CD4-positive, alpha-beta T cell treated with Interferon gamma for 1 hour (primary cell): ENCODE measurements at places on chromosomes 13 and 19.
A peak's percentile ranks its signal among the peaks of the same experiment; 100 is the strongest.

GRCh38 chr13:95652821-95653220, 8.3 kb upstream of the DZIP1 start:
- no peak for DNase-seq

GRCh38 chr13:31731921-31732320, 7.4 kb upstream of the RXFP2 start:
- DNase-seq = no peak

DNA sequence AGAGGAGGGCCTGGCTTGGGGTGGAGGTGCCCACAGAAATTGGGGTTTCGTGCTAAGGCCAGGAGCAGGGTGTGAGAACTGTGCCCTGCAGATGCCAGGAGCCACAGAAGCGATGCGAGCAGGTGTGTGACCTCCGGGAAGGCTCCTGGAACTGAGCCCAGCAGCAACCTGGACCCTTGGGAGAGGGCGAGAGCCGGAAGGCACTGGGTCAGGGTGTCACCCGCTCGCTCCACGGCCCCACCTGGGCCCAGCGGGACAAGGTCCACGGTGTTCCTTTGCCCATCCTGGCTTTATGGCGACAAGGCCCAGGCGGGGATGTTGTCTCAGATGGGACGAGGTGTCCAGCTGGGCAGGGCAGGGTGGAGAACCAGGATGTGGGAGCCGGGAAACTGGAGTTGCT, 4.2 kb downstream of the MISP start:
- no peak for DNase-seq

DNA sequence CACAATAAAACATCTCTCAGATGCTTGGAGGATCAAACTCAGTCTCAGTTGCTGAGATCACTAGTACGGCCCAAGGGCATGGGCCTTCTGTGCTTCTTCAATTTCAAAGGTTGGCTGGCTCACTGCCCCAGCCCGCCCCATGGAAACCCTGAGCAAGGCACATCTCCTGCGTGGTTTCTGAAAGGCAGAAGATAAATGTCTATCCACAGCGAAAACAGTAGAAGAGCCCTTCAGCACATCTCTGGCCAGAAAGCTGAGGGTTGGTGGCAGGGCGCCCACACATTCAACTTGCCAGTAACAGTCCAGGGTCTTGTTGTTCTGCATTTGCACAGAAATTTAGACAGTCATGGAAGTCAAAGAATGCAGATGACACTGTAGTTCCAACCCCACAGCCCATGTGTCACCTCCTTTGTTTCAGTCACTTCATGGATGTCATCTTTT, 24.0 kb upstream of the KATNAL1 start:
- DNase-seq = no peak

DNA sequence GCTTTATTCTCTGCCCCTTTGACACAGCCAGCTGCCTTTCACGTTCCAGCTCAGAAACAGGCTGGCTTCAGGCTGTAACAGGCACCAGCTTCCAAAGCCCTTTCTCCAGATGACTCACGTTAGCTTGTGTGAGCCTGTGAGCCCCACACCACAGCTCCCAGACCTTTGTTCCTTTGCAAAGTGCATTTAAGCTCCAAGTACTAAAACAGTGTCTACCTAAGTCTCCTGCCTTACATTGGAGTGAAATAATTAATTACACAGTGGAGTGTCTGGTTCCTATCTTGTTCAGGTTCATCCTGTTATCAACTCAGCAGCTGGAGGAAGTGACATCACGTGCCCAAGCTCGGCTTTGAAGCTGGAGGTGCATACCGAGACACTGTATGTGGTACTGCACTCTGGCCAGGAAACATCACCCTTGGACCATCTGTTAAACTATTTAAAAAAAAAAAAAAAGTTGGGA, 475.8 kb downstream of the FOXO1 start:
- peak; percentile 72 for DNase-seq

DNA sequence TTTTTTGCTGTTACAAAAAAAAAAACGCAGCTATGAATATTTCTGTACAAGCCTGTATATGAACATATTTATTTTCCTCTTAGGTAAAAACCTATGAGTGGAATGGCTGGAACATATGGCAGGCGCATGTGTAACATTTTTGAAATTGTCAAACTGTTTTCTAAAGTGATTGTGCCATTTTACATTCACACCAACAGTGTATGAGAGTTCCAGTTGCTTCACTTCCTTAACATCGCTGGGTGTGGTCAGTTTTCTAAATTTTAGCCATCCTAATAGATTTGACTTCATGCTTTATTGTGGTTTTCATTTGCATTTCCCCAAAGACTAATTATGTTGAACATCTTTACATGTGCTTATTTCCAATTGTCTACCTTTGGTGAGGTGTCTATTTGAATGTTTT, 306.8 kb downstream of the KCNRG start:
- DNase-seq = no peak

- DNase-seq = no peak
Measured at GRCh38 chr13:60351326-60351725, 45.7 kb upstream of the TDRD3 start.

DNA sequence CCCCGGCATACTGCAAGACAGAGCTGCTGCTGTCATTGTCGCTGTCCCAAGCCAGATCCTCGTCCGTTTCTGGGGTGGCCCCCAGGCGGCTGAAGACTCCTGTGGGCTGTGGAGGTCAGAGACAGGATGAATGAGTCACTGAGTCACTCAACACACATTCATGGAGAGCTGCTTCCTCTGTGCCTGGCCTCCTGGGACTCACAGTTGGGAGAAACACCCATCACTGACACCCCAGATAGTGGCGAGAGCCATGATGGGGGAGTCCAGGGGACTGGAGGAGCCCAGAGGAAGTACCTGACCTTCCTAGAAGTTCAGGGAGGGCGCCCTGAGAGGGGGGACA, 26.0 kb downstream of the C19orf47 start:
- no peak for DNase-seq

GRCh38 chr13:89061821-89062220, 1390.7 kb downstream of the SLITRK5 start:
- DNase-seq = no peak

DNA sequence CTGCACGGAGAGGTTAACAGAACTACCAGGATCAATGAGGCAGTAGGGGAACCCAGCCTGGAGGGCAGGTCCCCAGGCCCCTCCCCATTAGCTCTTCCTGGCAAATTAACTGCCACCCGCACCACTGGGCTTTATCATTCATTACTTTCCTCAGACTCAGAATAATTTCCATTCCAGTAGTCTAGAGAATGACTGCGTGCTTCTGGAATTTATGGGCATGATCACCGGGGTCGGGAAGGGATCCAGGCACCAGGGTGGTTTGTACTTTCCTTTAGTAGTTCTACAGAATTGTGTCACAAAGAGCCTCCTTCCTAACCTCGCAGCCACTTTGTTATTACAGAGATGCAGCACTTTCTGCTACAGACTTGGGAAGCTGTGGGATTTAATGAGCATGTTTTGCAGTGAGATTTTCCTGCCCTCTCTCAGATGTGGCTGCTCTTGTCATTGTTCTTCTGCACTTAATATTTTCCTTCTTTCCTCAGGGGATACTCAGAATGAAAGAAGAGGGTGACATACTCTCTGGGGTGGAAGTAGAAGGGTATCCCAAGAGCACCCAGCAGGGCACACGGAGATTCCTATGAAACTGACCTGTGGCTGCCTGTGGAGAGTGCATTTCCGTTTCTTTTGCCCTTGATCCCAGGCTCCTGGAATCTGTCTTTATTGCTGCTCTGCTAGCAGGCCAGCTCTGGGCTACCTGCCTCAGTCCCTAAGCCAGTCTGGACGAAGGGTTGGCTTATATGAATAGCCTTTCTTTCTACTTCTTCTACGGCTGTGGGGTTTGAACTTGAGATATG, 285.0 kb upstream of the SLC10A2 start:
- DNase-seq = no peak

GRCh38 chr19:47107953-47108746, 5.4 kb downstream of the ZC3H4 start:
- DNase-seq = no peak

DNA sequence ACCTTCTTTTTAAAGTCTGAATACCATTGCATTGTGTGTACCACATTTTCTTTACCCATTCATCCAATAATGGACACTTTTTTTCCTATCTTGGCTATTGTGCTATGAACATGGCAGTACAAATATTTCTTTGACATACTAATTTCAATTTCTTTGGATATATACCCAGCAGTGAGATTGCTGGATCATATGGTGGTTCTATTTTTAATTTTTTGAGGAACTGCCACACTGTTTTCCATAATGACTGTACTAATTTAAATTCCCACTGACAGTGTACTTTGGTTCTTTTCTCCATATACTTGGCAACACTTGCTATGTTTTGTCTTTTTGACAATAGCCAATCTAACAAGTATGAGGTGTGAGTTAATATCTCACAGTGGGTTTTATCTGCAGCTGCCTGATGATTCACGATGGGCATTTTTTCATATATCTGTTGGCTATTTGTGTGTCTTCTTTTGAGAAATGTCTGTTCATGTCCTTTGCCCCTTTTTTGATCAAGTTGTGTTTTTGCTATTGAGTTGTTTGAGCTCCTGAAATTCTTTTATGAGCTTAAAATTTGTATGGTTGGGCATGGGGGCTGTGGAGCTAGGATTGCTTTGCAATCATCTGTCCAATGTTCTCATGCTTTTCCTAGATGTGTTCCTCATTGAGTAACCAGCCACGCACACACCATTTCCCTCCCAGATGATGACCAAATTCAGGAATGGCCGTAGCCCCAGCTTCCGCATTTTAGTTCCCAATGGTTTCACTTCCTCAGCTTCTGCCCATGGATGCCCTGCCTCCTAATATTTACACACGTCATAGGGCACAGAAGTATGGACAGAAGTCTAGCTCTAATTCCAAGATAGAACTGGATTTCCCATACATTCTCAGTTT, 380.0 kb upstream of the SGCG start:
- DNase-seq = peak; percentile 33

- no peak for DNase-seq
Measured at GRCh38 chr13:94093652-94094315, 385.7 kb downstream of the DCT start.

GRCh38 chr19:8403098-8403819, 9.8 kb upstream of the MARCHF2 start:
- no peak for DNase-seq

GRCh38 chr13:90696254-90696653, 651.2 kb upstream of the MIR17HG start:
- DNase-seq = no peak

- DNase-seq = no peak
Measured at GRCh38 chr13:111319521-111319920, 921 bp upstream of the TEX29 start.

- no peak for DNase-seq
Measured at GRCh38 chr13:102380012-102380411, 21.8 kb downstream of the FGF14 start.

GRCh38 chr13:100611678-100612492, 23.3 kb upstream of the GGACT start:
- DNase-seq = no peak

DNA sequence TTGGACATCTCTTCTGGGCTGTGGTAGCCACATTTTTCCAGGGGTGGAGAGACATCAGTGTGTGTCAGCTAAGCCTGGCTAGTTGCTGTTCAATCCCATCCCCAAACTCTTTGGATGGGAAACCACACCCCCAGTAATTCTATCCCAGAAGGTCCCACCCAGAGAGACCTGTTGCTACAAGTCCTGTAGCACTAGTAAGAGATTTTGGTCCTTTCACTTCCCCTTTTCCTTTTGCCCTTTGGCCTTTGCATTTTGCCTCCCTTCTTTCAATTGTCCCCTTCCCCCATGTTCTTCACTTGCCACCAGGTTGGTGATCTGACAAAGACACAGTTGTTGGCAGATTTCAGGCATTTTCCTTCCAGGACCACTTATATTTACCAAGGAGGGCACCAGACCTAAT, 3.8 kb downstream of the CBY2 start:
- DNase-seq = no peak

DNA sequence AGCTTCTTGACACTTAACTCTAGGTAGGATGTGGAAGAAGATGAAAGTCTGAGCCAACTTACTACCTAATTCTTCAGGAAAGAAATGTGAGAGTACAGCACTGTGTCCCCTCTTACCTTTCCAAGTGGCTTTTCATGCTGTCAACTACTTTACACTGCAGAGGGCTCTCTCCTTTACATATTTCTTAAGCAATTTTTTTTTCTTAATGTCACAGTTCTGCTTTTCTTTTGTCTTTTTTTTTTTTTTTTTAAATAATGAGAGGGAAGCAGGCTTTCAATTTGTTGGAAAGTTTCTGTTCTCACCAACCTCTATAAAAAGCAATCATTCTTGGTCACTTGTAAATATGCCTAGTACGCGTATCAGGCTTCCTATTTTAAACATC, 212.7 kb upstream of the MIR17HG start:
- no peak for DNase-seq

GRCh38 chr13:94761407-94761806, 49.1 kb upstream of the SOX21 start:
- DNase-seq = no peak

- DNase-seq = peak; percentile 72
Measured at GRCh38 chr19:13835791-13836723, 40.8 kb downstream of the ZSWIM4 start.

- no peak for DNase-seq
Measured at GRCh38 chr13:55347528-55347927, 1793.2 kb upstream of the PRR20A start.

DNA sequence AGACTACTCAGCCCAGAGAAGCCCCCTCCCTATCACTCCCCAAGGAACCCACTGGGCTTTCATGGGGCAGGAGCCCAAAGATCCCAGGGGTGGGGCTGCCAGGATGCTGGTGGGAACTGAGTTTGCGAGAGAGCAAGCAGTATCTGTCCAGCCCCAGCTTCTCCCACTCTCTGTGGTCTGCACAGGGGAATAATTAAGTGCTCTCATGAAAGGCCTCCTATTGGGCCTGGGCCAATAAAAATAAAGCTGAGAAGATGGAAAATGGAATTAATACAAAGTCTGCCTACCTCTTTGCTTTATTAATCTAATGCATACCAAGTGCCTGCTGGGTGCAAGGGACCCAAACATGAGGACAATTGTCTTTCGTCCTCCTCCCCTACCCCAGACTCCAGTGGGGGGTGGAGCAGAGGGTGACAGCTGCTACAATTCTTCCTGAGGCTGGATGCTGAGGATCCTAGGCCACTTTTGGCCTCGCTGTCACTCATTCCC, 5.4 kb downstream of the DDX39A start:
- peak; percentile 19 for DNase-seq

- DNase-seq = no peak
Measured at GRCh38 chr13:43107780-43108179, 84.4 kb downstream of the DNAJC15 start.

- no peak for DNase-seq
Measured at GRCh38 chr13:58950911-58951310, 1212.8 kb downstream of the DIAPH3 start.
